COR-L47 (cell line): ENCODE measurements at places on chromosomes 11 and 22.

GRCh38 chr22:35984183-35985175 lies 44.1 kb downstream of the RBFOX2 start:
- no peak for DNase-seq

DNA sequence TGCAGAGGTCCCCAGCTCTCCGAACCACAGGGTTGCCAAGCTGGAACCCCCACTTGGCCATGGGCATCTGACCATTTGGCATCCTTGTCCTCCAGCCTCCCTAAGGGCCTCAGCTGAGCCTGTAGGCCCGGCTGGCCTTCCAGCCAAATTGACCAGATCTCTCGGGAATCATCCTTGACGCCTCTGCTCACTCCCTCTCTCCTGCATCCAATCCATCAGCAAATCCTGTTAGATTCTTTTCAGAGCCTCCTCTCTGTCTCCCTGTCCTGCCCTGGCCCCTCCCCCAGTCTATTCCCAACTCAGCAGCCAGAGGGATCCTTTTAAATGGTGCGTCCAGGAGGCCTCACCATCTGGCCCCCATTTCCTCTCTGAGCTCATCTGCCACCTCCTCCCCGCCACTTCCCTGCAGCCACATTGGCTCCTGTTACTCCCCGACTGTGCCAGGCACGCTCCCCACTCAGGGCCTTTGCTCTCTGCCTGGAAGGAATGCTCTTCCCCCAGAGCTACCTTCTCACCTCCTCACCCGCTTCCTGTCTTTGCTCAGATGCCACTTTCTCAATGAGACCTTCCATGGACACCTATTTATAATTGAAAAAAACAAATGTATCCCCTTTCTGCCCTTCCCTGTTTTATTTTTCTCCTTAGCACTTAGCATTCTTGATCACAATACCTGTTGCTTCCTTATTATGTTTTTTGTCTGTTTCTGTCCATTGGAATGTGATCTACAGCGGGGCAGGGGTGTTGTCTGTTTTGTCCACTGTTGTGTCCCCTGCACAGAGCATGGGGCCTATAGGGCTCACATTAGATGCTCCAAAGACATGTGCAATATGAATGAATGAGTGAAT lies 78.1 kb downstream of the NFAM1 start:
- DNase-seq: peak; percentile 48

DNA sequence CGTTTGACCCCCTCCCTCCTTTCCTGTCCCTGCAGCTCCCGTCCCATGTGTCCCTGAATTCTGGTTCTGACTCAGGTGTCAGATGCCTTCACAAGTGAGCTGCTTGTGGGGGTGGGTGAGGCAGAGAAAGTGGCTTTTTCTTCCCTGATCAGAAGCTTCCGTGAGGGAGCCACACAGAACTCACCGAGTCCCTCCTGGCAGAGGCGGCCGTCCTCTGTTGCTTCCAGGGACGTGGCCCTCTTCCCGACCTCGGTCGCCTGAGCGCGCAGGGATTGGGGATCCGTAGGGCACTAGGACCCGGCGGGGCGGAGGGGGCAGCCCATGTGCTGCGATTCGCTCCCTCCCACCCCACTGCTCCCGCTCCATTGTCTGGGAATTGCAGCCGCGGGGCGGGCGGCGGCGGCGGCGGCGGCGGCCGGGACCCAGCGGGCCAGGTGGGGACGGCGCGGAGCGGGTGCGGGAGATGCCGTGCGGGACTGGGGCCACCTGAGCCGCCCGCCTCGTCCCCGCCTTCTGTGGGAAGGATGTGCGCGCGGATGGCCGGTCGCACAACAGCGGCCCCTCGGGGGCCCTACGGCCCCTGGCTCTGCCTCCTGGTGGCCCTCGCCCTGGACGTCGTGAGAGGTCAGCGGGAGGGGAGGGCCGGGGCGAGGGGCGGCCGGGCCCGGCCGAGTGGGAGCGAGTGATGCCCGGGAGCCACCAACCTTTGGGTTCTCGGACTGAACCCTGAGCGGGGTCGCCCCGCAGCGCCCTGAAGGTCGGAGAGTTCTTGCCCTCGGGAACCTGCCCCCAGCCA lies at the start of gene TMEM132A:
TSS of gene TMEM132A (plus strand) at position 351 of the 796 bp plus-strand sequence. CDS start at position 525, 174 bp downstream.
- DNase-seq: peak; percentile 72

GRCh38 chr11:69800278-69800677 lies 18.9 kb downstream of the FGF3 start:
- no peak for DNase-seq

DNA sequence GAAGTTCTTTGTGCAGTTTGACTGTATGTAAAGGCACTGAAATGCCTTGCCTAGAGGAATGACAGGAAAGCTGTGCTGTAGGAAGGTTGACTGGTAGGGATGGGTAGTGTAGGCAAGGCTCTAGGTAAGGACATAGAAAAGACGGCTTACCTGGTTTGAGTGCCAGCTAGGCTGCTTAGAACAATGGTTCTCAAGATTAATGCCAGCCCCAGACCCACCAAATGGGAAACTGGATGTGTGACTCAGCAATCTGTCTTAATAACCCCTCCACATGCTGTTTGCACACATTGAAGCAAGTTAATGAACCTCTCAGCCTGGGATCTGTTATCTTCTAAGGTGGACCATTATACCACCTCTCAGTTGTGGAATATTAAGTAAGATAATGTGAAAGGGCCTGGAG lies 3.7 kb downstream of the RPS3 start:
- DNase-seq: no peak

DNA sequence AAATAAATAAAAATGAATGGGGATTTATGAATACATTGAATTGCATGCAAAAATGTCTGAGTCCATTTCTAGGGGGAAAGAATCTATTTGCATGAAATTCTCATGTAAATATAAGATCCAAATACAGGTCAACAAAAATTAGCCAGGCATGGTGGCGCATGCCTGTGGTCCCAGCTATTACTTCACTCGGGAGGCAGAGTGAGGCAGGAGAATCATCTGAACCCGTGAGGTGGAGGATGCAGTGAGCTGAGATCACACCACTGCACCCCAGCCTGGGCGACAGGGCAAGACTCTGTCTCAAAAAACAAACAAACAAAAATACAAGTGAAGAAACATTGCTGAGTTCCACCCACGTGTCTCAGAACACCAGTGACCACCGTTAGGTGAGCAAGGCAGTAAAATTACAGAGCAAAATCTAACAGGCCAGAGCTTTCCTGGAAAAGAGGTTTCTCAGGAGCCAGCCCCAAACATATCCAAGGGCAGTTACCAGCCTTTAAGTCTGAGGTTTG lies 17.3 kb downstream of the PACSIN2 start:
- no peak for DNase-seq

- DNase-seq: no peak
Measured at GRCh38 chr11:97332271-97332670, 942.5 kb downstream of the JRKL start.

GRCh38 chr11:77147668-77148321 lies 19.7 kb downstream of the MYO7A start:
- peak; percentile 59 for DNase-seq
